NCI-H1930 (cell line): ENCODE measurements at places on chromosomes 7 and 10.

GRCh38 chr10:50231515-50232260 lies 19.6 kb downstream of the ASAH2 start:
- DNase-seq = no peak

DNA sequence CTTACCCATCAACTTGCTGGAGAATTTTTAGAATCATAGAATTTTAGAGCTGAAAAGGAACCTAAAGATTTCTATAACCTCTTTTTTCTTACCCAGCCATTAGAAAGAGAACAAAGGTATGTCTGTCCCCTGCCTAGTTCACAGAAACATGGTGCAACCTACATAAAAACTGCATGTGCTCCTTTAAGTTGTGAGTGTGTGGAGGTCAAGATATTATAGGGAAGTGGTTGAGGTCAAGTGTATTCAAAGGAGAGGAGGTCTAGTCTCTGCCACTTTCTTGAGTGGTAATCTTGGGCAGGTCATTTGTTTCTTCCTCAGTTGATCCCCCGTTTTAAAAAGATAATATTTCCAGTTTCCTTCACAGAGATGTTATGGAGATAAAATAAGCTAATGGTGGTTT lies 6.4 kb downstream of the UBTD1 start:
- DNase-seq = no peak

DNA sequence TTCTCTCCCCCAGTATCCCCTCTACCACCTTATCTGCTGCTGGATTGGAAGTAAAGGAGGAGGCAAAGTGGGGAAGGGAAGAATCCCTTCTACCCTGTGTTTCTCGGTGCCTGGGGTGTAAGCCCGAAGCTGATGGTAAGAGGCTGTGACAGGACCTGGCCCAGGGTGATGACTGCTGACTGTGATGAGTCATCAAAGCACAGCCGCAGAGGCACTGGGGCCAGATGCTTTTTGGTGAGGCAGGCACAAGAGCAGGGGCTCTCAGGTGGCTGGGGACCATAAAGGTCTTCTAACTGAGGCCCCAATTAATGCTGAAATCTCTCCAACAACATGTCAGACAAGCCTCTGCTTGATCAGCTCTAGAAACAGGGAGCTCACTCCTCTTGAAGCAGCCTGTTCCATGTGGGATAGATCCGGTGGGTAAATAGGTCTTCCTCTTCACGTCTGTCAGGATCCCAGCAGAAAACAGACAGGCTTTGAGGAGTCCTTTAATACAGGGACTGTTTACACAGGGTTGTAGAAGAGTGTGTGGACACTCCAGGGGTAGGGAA lies 86.1 kb upstream of the PCBD1 start:
- DNase-seq = no peak

DNA sequence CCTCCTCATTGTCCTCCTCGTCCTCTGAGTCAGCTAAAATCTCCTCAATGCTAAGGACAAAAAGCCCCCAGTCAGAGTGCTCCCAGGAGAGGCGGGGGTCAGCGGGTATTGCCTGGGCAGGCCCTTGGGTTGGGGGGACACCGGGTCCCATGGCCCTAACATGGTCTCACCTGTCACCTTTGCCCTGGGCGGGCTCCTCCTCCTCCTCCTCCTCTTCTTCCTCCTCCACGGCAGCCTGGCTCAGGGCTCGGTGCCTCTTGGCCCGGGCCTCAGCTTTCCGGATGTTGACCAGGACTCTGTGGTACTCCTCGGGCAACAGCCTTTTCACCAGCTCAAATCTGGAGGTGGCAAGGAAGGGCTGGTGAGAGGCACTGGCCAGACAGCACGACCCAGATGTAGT lies 32.0 kb upstream of the FRAT2 start:
- DNase-seq = no peak

DNA sequence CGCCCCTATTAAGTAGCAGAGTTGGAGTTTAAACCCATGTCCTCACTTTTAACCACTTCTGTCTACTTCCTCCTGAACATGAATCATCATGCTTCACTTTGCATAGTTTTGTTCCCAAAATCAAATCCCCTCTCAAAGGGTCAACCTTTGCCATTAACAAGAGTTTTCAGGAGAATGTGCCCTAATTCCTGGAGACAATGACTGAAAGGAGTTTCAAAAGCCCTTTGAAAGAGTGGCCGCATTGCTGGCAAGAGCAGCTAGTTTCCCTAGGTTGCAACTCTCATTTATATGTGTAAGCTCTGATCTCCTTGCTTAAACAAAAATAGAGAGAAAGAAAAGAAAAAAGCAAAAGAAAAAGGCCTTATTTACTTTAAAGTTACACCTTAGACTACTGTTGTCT lies 9.2 kb downstream of the LGI1 start:
- DNase-seq = no peak

DNA sequence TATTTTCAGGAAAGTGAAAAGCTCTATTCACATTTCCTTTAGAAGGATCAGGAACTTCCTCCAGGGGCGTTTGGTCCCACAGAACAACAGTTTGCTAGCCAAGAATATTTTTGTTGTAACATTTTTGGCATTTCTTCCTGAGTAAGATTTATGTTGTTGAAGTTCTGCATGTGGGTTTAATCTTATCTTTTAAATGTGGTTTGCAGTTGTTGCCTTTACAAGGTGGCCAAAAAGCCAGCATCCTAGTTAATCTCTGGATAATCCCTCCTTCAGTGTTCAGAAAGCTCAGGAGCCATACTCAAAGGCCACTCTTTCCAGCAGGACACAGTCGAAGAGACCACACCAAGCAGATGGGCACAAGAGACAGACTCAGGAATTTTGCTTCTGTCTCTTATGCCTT lies 30.0 kb downstream of the SLC26A4 start:
- no peak for DNase-seq

- no peak for DNase-seq
Observed at GRCh38 chr10:1308962-1309616, 252.9 kb downstream of the WDR37 start.

GRCh38 chr7:158083526-158084310 lies 503.9 kb downstream of the PTPRN2 start:
- no peak for DNase-seq

DNA sequence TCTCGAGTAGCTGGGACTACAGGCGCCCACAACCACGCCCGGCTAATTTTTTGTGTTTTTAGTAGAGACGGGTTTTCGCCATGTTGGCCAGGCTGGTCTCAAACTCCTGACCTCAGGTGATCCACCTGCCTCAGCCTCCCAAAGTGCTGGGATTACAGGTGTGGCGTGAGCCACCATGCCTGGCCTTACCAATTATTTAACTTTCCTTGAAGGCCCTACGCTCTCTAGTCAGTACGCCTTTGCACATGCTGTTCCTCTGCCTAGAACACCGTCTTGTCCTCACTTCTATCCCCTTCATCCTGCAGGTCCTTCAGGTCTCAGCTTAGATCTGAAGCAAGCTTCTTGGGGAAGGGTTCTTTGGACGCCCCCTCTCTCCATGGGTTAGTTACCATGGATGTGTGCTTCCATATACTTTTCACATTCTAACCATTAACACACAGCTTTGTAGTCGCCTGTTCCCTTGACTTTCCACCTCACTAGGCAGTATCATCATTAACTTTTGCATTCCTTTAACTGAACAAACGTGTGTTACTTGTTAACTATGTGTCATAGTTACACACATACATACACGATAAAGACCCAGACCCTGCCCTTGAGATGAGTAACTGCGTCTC lies 592 bp upstream of the ATP6V1F start:
- no peak for DNase-seq

DNA sequence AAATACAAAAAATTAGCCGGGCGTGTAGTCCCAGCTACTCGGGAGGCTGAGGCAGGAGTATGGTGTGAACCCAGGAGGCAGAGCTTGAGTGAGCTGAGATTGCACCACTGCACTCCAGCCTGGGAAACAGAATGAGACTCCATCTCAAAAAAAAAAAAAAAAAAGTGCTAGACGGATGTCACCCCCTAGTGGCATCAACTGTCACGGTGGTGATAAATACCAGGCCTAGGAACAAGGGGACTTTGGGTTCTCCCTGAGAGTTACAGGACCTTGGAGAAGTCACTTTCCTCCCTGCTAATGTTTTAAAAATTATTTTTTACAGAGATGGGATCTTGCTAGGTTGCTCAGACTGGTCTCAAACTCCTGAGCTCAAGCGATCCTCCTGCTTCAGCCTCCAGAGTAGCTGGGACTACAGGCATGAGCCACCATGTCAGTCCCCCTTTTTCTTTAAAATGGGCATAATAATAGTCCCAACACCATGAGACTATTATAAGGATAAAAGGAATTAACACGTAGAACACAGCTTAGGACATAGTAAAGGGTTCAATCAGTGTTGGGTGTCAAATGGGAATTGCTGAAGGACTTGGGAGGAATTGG lies 2.6 kb upstream of the TMEM130 start:
- DNase-seq = no peak

DNA sequence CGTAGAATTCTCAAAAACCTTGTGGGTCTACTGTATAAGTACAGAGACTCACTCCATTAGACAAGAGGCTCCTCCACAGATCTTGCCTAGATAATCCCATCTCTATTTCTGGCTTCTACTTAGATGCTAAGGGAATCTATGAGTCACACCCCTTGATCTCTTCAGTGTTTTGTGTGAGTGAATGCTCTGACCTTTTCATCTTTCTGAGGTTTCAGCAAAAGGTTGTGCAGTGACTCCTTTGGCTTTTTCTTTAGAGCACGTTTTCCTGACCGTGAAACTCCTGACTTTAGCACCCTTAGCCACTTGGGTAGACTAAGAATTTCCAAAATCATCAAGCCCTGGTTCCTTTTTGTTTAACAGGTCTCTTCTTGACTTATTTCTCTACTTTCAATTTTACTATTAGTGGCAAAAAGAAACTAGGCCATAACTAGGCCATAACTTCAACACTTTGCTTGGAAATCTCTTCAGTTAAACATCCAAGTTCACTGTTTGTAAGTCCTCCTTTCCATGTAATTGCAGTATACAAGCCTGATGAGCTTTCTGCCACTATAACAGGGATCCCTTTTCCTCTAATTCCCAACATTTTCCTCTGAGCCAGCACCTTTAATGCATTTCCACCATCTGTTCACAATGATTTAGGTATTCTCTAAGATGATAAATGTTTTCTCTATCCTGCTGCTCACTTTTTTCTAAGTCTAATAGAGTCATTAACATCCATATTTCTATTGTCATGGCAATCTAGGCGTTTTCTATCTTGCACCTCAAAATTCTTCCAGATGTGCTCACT lies 19.4 kb downstream of the COPG2 start:
- no peak for DNase-seq

DNA sequence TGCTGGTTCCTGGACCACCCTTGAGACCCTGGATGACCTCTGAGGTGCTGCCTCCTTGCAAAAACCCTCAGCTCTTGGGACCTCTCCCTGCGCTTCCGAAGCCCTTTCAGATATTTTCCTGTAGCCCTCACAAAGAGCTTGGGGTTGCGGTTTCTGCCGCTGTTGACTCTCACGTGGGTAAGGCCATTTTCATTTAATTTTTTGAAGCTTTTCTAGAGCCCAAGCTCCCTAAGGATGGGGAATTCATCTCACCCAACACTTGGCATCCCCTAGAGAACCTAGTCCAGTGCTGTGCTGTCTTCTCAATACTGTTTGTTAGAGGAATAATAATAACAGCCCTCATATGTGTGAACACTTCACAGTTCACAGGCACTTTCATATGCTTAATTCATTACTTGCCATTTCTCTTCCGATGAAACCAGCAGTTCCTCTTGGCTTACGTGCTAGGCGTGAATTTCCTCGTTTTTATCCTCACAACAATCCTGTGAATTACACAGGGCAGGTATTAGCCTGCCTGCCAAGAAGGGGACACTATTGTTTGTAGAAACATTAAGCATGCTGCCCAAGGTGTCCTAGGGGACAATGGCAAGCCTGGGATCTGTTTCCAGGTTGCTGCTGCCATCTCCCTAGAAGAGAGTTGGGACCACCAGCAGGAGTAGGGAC lies 71.6 kb upstream of the CTBP2 start:
- DNase-seq = no peak

DNA sequence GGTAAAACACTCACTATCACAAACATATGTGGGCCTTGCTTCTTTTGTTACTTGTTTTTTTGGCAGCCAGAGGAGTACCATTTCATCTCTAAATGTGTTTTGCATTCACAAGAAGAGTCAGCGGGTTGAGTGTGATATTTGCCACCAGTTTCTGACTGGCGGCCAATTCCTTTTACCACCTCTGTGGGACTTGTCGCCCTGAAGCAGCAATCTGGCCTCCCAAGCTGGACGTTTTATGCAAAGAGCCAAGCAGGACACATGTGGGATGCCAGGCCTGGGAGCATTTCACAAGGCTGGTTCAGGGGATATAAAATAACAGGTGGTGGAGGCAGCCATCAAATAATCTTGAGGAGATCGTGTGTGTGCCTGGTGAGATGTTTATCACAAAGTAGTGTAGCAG lies 61.8 kb upstream of the TRIL start:
- no peak for DNase-seq

GRCh38 chr10:29925771-29926692 lies 133.4 kb downstream of the JCAD start:
- DNase-seq = no peak

GRCh38 chr7:645606-646005 lies 80.9 kb upstream of the DNAAF5 start:
- DNase-seq = no peak

GRCh38 chr7:770741-771166 lies 43.7 kb upstream of the PRKAR1B start:
- DNase-seq = no peak

GRCh38 chr7:87155788-87156187 lies 3.5 kb downstream of the DMTF1 start:
- no peak for DNase-seq

DNA sequence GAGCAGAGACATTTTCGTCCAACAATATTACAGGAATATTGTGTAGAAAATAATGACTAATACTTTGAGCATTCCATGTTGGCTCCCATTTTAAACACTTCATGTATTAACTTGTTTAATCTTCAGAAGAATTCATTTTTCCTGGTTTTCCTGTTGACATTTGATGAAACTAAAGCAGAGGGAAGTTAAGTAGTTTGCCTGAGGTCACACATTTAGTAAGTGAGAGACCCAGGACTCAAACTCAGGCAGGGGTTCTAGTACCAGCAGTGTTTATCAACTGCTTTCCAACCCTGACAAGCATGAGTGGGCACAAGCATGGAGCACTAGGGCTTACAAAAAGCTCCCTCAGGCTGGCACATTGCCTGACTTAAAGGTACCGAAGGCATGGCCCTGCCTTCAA lies 719.1 kb downstream of the AUTS2 start:
- no peak for DNase-seq

- DNase-seq = no peak
Observed at GRCh38 chr10:77281719-77282118, 355.9 kb downstream of the KCNMA1 start.

- DNase-seq = no peak
Observed at GRCh38 chr10:75497997-75498883, 66.8 kb downstream of the LRMDA start.
